ENCODE measurements at places on chromosomes 1 and 21.
A peak's percentile ranks its signal among the peaks of the same experiment; 100 is the strongest.

DNA sequence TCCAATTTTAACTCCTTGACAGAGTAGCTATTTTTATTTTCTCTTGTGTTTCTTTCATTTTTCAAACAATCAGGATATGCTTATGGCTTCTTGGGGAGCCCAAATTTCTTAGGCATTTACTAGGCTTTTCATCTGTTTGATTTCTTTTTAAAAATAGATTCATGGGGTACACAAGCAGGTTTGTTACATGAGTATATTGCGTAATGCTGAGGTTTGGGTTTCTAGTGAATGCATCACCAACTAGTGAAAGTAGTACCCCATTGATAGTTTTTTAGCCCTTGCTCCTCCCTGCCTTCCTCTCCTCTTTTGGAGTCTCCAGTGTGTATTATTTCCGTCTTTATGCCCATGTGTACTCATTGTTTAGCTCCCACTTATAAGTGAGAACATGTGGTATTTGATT, 190.7 kb downstream of the CENPF start:
- no peak for DNase-seq

DNA sequence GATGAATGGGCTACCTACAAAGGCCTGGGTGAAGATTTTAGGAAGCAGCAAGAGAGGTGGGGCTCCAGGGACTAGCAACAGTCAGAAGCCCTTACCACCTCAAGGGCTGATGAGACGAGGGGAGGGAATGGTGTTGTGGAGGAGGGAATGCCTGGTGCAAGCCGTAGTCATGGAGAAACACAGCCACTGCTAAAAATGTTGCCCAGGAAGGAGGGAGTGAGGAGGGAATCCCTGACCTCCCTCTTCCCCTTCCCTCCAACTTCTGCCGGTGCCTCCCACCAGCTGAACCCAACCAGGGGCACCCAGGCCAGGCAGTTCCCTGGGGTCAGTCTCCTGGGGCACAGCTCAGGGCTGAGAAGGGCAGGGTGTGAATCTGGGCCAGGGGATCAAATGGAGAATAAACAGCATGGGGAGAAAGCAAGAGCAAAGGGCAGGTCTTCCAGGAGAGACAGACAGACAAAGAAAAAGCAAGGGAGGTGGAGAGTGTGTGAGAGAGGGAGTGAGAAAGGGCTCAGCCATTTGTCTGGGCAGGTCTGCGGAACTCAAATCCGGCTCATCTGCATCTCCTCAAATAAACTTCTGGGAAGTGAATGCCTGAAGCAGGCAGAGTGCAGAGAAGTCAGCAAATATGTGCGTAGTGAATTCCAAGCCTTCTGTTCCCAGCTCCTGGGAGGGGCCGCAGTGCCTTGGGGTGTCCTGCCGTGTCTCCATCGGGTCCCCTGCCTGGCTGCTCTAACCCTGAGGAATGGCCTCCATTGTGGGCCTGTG, 27.1 kb upstream of the POU3F1 start:
- no peak for DNase-seq

DNA sequence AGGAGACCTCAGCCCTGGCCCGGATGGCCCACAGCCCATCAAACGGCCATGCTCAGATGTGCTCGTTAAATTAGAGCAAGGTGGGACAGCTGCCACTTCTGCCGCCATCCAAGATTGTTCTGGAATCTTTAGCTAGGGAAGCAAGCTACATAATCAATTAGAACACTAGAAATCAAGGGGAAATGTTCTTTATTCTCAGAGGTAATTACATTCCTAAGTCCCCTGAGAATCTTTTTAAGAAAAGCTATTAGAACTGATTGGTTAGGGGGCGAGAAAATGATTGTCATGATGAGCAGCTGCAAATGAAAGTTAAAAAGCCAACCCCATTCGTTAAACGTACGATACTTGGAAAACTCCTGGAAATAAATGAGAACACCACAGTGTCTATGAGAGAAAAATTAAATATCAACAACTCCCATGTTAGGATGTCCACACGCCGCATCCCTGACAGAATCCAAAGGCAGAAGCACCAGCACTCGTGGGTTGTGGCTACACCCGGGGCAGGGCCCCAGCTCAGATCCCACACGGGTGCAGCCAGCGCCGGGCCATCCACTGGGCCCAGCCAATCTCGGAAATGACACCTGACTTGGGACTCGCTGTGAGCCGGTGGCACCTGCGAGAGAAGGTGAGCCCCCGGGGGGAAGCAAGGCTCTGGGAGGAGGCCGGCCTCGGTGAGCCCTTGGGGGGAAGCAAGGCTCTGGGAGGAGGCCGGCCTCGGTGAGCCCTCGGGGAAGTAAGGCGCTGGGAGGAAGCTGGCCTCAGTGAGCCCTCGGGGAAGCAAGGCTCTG, 37.6 kb downstream of the KRTAP10-1 start:
- no peak for DNase-seq

DNA sequence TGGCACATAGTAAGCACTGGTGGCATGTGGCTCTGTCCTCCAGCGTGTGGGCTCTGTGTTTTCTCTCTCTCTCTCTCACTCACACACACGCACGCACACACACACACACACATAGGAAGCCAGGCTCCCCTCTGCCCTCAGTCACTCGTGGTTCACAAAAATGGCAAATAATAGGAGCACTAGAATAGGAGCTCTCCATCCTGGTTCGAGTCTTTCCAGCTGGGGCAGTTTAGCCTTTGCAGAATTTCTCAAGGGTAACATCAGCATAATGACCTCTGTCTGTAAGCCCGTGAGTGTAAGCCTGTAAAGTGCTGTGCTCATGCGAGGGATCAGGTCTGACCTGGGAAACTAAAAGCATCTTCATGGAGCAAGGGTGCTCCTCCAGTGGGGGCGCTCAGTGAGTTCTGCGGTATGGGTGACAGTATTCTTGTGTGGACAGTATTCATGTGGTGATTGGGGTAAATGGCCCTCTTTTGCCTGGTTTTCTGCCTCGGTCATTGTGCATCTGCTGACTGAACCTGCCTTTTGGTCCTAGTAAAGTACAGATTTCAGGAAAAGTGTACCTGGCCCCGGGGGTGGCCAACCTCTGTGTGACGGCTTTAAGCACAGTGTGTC, 842 bp upstream of the ZC3H12A start:
- DNase-seq, result peak; percentile 58

DNA sequence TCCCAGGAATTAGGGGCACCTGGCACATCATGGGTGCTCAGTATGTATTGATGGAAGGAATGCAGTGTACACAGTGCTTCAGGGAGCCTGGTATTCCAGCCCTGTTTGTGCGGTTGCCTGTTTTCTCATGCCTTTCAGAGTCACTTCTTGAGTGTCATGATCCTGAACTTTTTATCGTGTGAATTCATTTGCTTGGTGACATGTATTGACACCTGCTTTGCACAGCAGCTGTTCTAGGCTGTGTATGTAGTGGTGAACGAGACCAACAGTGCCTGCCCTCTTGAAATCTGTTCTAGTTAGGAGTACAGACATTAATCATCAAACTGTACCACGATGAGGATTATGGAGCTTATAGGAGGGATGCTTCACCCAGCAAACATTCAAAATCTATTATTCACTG, 6.1 kb downstream of the HTR6 start:
- no peak for DNase-seq

DNA sequence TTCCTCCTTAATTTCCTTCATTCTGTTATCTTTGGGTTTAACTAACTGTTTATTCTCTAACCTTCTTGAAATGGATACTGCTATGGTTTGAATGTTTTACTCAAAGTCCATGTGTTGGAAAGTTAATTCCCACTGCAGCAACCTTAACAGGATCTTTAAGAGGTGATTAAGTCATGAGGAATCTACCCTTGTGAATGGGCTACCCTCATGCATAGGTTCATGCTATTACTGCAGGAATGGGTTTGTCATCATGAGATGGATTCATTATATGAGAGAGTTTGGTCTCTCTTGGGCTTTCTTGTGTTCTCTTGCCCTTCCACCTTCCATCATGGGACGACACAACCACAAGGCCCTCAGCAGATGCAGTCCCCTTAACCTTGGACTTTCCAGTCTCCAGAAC, 516.9 kb downstream of the ADGRL2 start:
- DNase-seq, result no peak

DNA sequence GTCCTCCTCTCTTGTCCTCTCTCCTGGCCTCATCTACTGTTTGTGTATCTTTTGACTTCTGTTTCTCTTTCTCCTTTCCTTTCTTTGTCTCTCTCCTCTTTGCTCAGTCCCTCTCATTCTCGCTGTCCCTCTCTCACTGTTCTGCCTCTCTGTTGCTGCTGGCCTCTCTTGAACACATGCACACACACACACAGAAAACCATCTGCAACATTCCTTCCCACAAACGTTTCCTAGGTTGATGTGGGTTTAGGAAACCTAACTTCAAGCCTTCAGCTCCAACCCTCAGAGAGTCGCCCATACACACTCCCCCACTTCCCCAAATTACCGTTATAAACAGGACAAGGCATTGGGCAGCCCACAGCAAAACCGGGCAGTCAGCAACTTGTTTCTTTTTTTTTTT, 10.9 kb upstream of the SSBP3 start:
- no peak for DNase-seq

DNA sequence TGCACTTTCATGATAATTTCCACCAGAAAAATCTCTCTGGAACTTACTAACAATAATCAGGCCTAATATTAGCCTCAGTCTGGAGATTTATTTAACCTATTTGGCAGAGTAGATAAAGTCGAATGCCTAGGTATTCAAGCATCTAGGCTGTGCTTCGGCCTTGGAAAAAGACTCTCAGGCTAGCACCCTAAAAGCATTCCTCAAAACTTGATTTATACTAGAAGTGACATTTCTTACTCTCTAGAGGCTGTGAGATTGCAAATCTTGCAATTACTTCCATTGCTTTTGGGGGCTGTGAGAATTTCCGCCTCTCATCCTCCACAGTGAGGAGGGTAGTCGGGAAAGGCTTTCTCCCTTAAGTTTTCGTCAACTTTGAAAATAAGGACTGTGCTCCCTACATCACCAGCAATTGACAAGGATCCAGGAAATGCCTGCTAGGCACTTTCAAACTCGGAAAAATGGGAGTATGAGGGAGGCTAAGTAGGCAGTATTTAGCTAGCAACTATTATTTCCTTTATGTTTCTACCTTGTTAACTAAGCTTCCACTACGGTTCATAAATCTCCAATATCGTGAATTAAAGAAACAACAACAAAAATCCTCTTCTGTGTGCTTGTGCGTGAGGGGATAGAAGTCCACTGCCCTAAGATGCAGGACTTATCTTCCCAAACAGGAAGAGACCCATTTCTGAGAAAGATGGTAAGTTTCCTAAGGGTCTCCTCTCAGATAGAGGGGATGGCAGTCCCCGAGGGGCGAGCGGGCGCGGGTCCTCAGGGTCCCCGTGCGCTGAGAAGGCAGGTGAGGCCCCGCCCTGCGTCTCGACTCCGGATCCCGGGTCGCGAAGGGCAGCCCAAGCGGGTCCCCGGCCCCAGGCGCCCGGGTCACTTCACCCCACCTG, 1.1 kb upstream of the LMO4 start:
- DNase-seq, result no peak

GRCh38 chr1:111448482-111448917, 556 bp downstream of the WDR77 start:
- DNase-seq, result no peak

GRCh38 chr1:81144240-81144825, 656.4 kb upstream of the ADGRL2 start:
- no peak for DNase-seq

GRCh38 chr1:66500301-66500700, 33.7 kb upstream of the SGIP1 start:
- no peak for DNase-seq

GRCh38 chr1:113783254-113784103, 24.2 kb upstream of the PHTF1 start:
- peak; percentile 72 for DNase-seq

- no peak for DNase-seq
These were observed 33.7 kb downstream of the KCND3 start for GRCh38 chr1:111955755-111956154.

DNA sequence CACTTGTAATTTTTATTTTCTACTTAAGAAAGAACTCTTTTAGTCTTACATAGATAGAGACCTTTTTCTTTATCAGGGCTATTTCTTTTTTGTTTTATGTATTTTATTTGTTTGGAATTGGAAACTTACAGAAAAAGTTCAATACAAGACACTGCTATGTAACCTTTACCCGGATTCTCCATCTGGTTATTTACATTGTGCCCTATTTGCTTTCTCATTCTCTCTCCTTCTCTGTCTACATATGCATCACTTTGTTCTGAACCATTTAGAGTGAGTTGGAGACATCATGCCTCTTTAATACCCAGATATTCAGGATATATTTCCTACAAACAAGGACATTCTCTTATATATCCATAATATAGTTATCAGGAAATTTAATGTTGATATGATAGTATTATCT, 18.3 kb downstream of the AXDND1 start:
- no peak for DNase-seq

DNA sequence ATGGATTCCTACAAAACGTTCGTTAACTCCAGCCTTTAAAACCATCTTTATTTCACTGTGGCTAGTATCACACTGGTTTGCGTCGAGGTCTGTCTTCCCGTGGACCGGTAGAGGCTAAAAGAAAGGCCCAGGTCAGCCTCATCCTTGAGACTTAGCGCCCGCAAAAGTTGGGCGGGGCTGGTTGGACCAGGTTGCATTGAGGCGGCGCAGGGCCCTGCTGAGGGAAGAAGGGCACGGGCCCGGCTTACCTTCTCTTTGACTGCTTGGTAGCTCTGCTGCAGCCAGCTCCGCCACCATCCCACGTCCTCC, 455 bp downstream of the BSDC1 start:
- no peak for DNase-seq

All from CD4-positive, alpha-beta memory T cell (primary cell).